Amniotic stem cell (primary cell): ENCODE measurements at places on chromosomes 3 and 15.

DNA sequence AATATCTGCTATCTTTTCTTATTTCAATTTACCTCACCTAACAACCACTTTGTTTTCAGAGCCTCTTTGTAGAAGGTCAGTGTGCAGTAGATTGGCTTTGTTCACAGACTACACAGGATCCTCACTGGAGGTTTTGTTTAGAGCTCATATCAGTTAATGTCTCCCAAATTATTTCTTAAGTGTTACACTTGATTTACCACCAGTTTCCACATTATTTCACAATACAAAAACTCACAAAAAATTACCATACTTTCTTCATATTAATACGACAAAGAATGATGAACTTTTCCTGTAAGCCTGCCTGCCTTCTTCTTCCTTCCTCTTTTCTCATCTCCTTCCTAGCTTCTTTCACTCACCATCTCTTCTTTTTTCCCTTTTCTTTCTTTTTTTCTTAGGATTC, 133.3 kb downstream of the ALCAM start:
- no peak for DNase-seq

- DNase-seq: no peak
Observed at GRCh38 chr3:72633121-72633520, 215.1 kb downstream of the SHQ1 start.

- DNase-seq: no peak
Observed at GRCh38 chr15:28109626-28110455, 10.7 kb upstream of the OCA2 start.

DNA sequence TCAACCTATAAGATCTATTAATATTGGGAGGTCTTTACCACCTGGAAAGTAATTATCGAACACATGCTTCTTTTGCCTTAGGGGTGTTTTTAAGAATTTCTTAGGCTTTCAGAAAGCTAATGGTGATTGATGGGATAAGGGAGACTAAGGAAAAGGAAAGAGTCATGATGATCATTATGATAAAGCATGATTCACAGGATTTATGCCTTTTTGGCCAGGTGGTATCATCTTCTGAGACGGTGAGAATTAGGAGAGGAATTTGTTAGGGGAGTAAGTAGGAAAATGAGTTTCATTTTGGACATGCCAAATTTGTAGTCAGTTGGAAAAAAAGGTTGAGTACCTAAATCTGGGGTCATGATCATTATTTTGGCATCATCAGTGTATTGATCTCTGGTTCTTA, 8.9 kb downstream of the ARMC8 start:
- DNase-seq: no peak

DNA sequence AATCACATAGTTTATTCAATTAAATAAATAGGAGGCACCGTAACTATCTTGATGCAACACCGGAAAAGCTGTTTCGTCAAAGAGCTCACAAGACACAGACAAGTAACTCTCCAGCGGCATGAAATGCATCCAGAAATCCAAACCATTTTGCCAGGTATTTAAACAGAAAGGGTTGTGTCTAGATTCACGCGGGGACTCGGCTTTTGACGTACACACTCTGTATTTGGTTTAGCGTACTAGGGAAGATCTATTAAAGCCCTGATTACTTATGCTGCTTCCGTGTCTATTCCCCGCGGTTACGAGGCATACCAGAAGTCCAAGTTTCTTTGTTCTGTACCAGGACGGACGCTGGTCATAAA, 718 bp downstream of the BNIP2 start:
- DNase-seq: peak; percentile 40

- no peak for DNase-seq
Observed at GRCh38 chr3:31967592-31967991, 13.5 kb downstream of the OSBPL10 start.

DNA sequence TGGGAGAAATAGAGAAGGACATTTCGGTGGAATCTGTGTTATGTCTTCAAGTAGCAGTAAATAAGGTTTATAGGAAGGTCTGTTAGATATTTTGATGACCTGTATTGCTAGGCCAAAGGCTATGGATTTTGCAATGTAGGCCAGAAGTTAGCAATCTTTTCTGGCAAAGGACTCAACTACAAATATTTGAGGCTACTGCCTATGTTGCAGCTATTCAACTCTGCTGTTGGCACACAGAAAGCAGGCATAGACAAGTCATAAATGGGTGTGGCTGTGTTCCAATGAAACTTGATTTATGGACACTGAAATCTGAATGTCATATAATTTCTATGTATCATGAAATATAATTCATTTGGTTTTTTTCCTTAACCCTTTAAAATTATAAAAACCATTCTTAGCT, 438.7 kb upstream of the C2CD4B start:
- no peak for DNase-seq

- no peak for DNase-seq
Observed at GRCh38 chr15:95208988-95209387, 977.6 kb downstream of the MCTP2 start.

GRCh38 chr3:149353581-149354184, 20.2 kb upstream of the TM4SF18 start:
- no peak for DNase-seq

DNA sequence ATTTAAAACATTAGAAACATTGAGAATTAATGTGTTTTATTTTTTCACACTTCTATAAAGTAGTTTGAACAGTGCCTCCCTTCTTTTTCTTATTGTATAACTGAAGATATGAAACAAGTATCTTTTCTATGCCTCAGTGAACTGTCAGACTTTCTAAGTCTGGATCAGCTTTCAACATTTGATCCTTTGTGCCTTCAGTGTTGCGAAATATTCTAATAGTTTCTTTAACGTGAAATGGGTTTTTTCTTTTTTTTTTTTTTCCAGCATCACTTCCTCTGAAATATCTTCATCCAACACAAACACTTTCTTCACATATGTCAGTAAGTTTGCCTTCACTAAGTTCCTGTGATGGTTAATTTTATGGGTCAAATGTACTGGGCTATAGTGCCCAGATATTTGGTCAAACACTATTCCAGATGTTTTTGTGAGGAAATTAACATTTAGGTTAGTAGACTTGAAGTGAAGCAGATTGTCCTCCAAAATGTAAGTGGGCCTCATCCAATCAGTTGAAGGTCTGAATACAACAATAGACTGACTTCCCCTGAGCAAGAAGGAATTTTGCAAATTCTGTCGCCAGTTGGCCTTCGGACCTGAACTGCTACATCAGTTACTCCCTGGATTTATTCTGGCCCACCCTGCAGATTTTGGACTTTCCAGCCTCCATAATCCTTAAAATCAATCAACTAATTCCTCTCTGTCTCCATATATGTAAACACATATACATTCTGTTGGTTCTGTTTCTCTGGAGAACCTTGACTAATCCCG, 6.4 kb upstream of the CPOX start:
- DNase-seq: no peak

GRCh38 chr15:94493176-94493575, 261.8 kb downstream of the MCTP2 start:
- no peak for DNase-seq

DNA sequence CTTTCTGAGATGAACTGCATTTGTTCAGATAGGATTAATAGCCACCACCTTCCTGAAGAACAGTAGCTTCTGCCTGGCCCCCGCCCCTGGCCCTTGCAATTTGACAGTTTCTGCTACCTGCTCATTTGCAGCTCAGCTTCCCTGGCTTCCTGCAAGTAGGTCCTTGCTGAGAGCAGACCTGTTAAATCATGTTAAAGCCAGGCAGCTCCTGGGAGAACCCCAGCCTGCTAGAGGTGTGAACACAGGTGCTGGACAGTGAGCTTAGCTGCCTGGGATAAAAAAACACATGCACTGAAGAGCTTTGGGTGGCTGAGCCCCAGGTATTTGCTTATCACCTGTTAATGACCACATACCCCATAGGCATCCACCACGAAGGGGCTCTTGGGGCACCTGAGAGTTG, 143.4 kb downstream of the PTPRG start:
- DNase-seq: no peak

DNA sequence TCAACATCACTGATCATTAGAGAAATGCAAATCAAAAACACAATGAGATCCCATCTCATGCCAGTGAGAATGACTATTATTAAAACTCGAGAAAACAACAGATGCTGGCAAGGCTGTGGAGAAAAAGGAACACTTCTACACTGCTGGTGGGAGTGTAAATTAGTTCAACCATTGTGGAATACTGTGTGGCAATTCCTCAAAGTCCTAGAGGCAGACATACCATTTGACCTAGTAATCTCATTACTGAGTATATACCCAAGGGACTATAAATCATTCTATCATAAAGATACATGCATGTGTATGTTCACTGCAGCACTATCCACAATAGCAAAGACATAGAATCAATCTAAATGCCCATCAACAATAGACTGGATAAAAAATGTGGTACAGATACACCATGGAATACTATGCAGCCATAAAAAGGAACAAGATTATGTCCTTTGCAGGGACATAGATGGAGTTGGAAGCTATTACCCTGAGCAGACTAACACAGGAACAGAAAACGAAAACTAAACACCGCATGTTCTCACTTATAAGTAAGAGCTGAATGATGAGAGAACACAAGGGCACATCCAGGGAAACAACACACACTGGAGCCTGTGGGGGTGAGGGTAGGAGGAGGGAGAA, 15.2 kb upstream of the AVEN start:
- DNase-seq: no peak

- no peak for DNase-seq
Observed at GRCh38 chr3:109337393-109337792, at the start of gene DPPA4. TSS of gene DPPA4 (minus strand) at chr3:109337546. CDS start at chr3:109337517, 29 bp downstream.

GRCh38 chr3:35639254-35640186, at the start of gene ARPP21:
TSS of gene ARPP21 (plus strand) at chr3:35639525. CDS start at chr3:35681752, 42,227 bp downstream.
- no peak for DNase-seq

- DNase-seq: peak; percentile 20
Observed at GRCh38 chr3:76024640-76025039, 239.3 kb upstream of the ZNF717 start.

DNA sequence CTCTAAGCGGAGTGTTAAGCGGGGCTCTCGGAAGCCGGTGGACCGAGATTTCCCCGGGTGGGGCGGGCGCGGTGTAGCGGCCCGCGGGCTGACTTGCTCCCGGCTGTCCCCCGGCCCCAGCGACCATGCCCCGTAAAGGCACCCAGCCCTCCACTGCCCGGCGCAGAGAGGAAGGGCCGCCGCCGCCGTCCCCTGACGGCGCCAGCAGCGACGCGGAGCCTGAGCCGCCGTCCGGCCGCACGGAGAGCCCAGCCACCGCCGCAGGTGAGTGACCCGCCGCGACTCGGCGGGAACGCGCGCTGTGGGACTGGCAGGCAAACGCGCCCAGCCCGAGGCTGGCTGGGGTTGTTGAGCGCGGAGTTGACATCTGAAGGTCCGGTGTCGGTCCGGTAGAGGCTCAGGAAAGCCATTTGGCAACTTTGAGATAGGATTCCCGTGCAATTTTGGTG, 1.3 kb downstream of the SMC4 start:
- DNase-seq: no peak

DNA sequence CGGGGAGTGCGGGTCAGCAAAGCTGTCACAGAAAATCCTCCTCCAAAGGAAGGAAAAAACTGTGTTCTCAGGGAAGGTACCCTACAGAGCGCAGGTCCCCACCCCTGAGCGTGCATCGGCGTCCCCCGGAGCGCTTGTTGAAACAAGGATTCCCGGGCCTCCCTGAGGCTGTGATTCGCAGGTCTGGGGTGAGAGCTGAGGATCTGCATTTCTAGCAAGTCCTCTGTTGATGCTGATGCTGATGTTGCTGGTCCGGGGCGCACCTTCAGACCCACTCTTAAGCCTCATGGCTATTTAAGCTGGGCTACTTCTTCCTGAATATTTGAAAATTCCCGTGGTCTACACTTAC, 226.2 kb upstream of the IGF1R start:
- no peak for DNase-seq

DNA sequence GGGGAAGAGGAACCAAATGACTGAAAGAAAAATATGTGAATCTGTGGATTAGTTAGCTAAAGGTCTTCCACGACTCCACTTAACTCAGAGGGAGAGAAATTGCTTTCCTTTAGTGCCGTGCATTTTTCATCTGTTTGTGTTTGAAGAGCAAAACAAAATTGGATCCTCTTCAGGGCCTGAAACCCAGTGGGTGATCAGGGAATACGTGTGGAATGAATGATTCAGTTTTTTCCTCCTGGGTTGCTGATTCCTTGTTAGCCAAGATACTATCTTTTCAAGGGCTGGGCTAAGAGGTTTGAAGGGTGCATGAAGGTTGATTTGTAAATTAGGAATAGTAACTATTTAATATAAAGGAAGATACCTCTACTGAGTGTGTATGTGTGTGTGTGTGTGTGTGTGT, 61.0 kb downstream of the TPRG1 start:
- DNase-seq: no peak

- no peak for DNase-seq
Observed at GRCh38 chr3:141708367-141708766, 29.7 kb upstream of the RNF7 start.

GRCh38 chr15:99430881-99431401, 134.8 kb upstream of the MEF2A start:
- DNase-seq: no peak

GRCh38 chr15:100879464-100880138, at the start of gene ALDH1A3:
TSS of gene ALDH1A3 (plus strand) at chr15:100879831. CDS start at chr15:100879908, 77 bp downstream.
- DNase-seq: peak; percentile 17

DNA sequence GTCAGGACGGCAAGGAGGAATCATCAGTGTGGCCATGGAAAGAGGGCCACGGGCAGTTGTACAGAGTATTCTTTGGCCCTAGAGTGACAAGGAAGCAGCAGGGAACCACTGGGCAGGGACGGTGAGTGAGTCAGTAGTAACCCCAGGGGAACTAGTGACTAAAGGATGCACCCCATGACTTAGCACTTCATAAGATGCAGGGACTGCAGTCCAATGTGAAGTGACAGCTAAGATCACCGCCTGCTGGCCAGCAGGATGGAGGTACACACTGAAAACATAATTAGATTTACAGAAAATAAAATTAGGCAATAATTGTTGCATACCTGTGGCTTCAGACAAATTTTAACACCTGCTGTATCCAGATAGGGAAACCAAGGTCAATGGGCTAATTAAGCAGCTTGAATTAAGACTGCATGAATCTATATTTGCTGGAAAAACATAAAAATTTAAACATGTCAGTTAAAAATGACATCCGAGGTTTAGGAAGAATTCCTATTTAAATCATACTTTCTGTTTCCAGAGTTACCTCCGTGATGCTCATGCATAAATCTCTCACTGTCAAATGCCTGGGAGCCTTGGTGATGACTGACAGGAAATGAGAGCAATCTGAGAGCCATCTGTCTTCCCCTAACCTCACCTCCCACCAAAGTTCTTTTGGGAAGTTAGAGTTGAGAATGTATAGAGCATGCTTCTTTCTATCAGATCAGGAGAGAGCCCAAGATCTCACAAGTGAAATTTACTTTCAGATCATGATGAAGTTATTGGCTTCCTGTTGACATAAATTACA, 56.5 kb downstream of the DCLK3 start:
- DNase-seq: peak; percentile 17

GRCh38 chr3:166837535-166837934, 542.6 kb downstream of the ZBBX start:
- DNase-seq: no peak
